ENCODE measurements at places on chromosomes 12 and 14. TPM values are rescaled to one million over a fixed set of nuclear protein-coding genes. Genes with fewer than 3 reads are reported as not detected.
A peak's percentile ranks its signal among the peaks of the same experiment; 100 is the strongest.

DNA sequence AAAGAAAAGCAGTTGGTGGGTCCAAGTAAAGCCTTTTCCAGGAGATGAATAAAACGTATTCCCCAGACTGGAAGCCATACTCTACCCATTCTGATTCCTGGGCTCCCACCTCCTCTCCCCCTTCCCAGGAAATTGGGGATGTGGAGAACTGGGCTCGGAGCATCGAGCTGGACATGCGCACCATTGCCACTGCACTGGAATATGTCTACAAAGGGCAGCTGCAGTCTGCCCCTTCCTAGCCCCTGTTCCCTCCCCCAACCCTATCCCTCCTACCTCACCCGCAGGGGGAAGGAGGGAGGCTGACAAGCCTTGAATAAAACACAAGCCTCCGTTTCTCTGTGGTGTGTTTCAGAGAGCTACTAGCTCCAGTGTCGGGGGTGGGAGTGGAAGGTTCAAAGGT, 822 bp upstream of the RDH5 start:
- H3K27me3 ChIP-seq, result no peaks in the 10 kb centered on the region
- peaks cover 75% of the 10 kb centered on the region for H3K4me1 ChIP-seq
- no peak overlapping the region for H3K4me3 ChIP-seq
- DNase-seq, result no peak
- no peaks in the 10 kb centered on the region for H3K36me3 ChIP-seq
- peak overlapping the region; percentile 70 for H3K27ac ChIP-seq

- H3K27me3 ChIP-seq, result no peaks in the 10 kb centered on the region
- DNase-seq, result no peak
- H3K4me3 ChIP-seq, result no peak overlapping the region
- H3K4me1 ChIP-seq, result no peaks in the 10 kb centered on the region
- no peaks in the 10 kb centered on the region for H3K36me3 ChIP-seq
- no peak overlapping the region for H3K27ac ChIP-seq
Measured at GRCh38 chr14:22400655-22401259, 188.3 kb downstream of the DAD1 start.

- no peak overlapping the region for H3K4me3 ChIP-seq
- H3K27me3 ChIP-seq, result no peaks in the 10 kb centered on the region
- H3K36me3 ChIP-seq, result no peaks in the 10 kb centered on the region
- H3K27ac ChIP-seq, result peak overlapping the region; percentile 72
- DNase-seq, result peak; percentile 52
- H3K4me1 ChIP-seq, result peaks cover 97% of the 10 kb centered on the region
Measured at GRCh38 chr12:122841544-122842321, 6.5 kb downstream of the HIP1R start.

DNA sequence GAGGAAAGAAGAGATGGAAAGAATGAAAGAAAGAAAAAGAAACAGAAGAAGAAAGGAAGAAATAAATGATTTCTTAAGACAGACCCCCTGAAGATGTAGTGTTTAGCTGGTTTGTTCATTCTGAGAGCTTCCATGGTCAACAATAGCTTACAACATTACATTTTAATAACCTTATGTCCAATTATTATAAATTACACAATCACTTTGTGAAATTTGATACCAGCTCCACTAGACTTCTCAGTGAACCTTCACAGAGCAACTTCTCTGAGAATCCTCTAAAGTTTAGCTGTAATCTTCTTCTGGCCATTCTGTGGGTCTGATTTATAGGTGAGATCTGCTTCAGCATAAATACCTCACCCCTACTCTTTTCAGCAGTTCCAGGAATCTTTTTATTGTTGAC, 27.9 kb downstream of the SIX1 start:
- peaks cover 53% of the 10 kb centered on the region for H3K4me1 ChIP-seq
- no peak overlapping the region for H3K4me3 ChIP-seq
- H3K27me3 ChIP-seq, result no peaks in the 10 kb centered on the region
- no peak for DNase-seq
- H3K36me3 ChIP-seq, result no peaks in the 10 kb centered on the region
- H3K27ac ChIP-seq, result no peak overlapping the region

Gene CPNE6
- total RNA-seq, result not detected

GRCh38 chr14:105495990-105496830, 5.2 kb downstream of the TEDC1 start:
- no peak overlapping the region for H3K27ac ChIP-seq
- H3K36me3 ChIP-seq, result no peaks in the 10 kb centered on the region
- no peak for DNase-seq
- H3K4me1 ChIP-seq, result peaks cover 13% of the 10 kb centered on the region
- H3K27me3 ChIP-seq, result no peaks in the 10 kb centered on the region

GRCh38 chr12:65821336-65821735, 2.9 kb upstream of the HMGA2 start:
- no peaks in the 10 kb centered on the region for H3K36me3 ChIP-seq
- H3K4me1 ChIP-seq, result peaks cover 34% of the 10 kb centered on the region
- H3K4me3 ChIP-seq, result no peak overlapping the region
- no peak overlapping the region for H3K27ac ChIP-seq
- no peaks in the 10 kb centered on the region for H3K27me3 ChIP-seq

- H3K4me1 ChIP-seq, result no peaks in the 10 kb centered on the region
- H3K4me3 ChIP-seq, result no peak overlapping the region
- DNase-seq, result no peak
- H3K27ac ChIP-seq, result no peak overlapping the region
Measured at GRCh38 chr12:116803013-116803736, 65.1 kb downstream of the RNFT2 start.

Gene TEX22
- not detected for total RNA-seq

- no peak overlapping the region for H3K4me3 ChIP-seq
- no peak for DNase-seq
- H3K27me3 ChIP-seq, result no peaks in the 10 kb centered on the region
- no peaks in the 10 kb centered on the region for H3K36me3 ChIP-seq
- no peak overlapping the region for H3K27ac ChIP-seq
Measured at GRCh38 chr12:34348064-34348463, 325.8 kb downstream of the ALG10 start.

DNA sequence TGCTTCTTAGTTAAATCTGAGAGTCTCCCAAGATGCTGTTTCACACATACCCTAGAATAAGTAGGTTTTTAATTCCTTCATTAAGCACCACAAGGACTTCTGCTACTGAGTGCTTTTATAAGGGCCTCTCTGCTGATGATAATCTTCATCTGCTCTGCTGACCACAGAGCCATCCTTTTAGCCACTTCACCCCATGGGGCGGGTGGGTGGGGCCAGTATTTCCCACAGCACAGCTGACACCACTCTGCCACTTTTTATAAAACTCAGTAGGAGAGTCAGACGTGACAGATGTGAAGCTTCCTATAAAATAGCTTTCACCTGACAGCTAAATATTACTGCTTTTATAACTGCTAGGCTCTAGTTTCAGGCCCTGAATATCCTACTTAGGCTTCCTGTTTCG, 20.3 kb downstream of the FCF1 start:
- no peaks in the 10 kb centered on the region for H3K27me3 ChIP-seq
- H3K4me1 ChIP-seq, result peaks cover 11% of the 10 kb centered on the region
- H3K4me3 ChIP-seq, result no peak overlapping the region
- no peak overlapping the region for H3K27ac ChIP-seq
- H3K36me3 ChIP-seq, result peaks cover 11% of the 10 kb centered on the region
